ENCODE measurements at places on chromosomes 16 and 17.

DNA sequence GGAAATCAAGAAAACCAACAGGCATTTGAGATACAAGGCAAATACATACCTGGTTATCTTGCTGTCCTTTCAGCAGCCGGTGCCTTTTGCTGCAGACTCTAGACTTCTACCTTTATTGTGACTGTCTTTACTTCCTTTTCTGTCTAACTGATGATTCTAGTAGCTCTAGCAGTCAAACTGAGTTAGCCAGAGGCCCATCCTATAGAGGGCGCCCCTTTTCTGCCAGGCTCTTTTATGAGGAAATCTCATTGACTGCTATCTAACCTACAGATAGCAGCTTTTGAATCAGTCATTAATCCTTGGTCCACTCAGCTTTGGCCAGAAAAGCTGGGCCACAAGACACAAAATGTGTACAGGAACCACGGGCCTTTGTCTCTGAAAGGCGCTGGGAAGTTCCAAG is 87.5 kb upstream of the WSB1 start:
- DNase-seq, result no peak

- no peak for DNase-seq
Measured at GRCh38 chr17:82531431-82531881, 11.9 kb downstream of the FOXK2 start.

GRCh38 chr16:88500255-88500661 is 47.2 kb downstream of the ZFPM1 start:
- no peak for DNase-seq

GRCh38 chr16:70778901-70779309 is 22.1 kb downstream of the VAC14 start:
- DNase-seq, result peak; percentile 79

Measured in SHP77 treated with DMSO at 0.1 percent for 48 hours (cell line).